Dermis microvascular lymphatic vessel endothelial cell (primary cell): ENCODE measurements at places on chromosomes 7 and 10.

- DNase-seq: no peak
These were observed 45.8 kb downstream of the USP54 start for GRCh38 chr10:73545357-73545756.

DNA sequence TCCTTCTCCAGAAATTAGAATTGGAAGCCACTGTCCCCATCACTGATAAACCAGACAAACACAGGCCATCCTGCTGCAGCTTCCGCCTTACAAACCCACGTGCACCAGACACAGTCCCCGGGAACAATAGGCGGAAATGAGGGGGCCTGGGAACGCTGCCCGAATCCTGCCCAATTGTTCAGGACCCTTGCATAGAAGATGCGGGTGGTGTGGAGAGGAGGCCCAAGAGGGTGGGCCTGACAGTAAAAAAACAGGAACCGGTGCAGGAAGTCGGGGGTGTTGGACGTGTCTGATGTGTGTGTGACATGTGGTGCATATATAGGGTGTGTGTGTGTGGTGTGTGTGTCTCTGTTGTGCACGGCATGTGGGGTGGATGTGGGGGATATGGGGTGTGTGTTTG, 26.5 kb upstream of the CHST15 start:
- DNase-seq: peak; percentile 99

- no peak for DNase-seq
These were observed 34.7 kb downstream of the GRIFIN start for GRCh38 chr7:2441430-2442058.

DNA sequence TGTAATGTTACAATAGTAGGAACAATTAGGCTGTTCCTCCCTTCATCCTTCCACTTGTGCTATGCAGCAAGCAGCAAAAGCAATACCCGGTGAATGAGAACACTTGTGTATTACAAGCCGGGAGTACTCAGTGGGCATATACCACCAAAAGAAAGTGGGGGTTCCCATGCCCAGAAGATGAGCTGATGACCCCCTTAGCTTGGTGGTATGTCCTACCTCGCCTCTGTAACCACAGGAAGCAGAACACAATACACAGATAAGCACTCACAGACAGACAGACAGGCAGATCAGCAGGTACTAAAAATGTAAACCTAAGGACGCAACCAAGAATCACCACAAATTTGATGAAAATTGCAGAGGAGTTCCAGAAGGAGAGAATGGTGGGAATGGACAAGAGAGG, 15.5 kb upstream of the KIF20B start:
- DNase-seq: no peak

DNA sequence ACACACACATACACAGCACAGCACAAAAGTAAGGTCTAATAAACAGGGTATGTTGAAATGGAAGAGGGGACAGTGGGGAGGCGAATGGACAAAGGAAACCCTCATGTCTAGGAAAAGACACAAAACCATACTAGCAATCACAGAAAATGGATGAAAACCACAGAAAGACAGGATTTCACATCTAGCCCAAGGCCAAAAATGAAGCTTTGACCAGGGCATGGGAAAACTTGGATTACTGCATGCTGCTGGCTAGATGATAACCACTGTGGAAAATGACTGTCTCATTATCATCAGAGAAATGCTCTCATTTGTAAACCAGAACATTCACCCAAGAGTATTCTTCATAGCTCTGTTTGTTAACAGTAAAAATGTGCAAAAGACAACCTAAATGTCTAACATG, 88.2 kb downstream of the SFMBT2 start:
- no peak for DNase-seq

GRCh38 chr7:155984609-155985405, 172.5 kb upstream of the SHH start:
- no peak for DNase-seq

DNA sequence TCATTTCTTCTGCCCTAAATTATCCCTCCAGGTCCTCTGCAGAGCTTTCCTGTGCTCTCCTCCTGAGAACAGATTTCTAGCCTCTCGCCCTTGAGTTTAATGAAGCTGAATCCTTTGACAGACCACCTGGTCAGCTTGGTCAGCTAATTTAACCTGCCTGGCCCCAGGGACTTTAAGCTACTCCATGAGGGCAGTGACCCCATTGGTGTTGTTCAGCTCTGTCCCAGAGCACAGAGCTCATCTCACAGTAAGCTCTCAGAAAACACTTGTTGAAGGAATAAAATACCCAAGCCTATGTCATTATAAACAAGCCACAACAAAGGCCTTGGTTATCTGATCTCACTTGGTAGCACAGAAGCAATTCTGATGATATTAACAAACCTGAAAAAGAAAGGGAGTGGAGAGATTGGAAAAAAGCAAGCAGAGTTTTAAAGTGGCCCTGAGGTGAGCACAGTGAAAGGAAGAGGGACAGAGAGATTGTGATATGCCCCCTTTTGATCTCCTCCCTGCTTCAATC, 24.4 kb downstream of the SLC26A4 start:
- no peak for DNase-seq

GRCh38 chr10:120684226-120684625, 166.9 kb upstream of the WDR11 start:
- no peak for DNase-seq

GRCh38 chr7:1368184-1368681, 91.0 kb downstream of the MICALL2 start:
- no peak for DNase-seq

DNA sequence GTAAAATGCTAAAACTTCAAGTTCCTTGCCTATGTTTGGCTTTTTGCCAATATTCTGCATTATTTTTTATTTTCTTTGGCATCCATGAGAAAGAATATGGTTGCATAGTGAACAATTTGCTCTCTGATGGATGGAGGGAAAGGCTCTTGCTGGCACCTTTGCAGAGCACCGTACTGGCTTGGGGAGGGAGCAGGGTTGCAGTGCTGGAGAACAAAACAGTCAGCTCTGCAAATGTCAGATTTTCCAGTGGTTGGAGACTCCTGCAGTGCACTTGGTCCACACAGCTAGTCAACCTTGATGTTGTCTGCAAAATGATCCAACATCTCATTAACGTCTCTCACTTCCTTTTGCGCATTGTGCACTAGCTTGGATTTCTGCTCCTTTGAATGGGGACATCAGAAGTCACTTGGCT, 100.8 kb downstream of the ANLN start:
- no peak for DNase-seq

DNA sequence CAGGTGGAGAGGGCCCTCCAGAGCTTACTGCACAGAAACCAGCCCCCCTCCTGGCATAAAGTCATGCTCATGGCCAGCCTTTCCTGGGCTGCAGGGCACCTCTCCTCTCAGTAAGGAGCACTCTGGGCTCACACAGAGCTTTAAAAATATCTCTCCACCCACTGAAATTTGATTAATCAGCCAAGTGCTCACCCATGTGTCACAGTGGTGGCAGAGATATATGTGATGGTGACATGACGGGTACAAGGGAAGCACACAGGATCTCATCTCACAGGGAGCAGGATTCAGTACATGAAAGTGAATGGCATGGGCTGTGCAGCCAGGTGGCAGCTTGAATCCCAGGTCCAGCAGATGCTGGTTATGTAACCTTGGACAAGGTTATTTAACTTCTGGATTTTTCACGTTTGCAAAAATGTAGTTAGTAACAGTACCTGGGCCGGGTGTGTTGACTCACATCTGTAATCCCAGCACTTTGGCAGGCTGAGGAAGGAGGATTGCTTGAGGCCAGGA, 144.8 kb downstream of the CALN1 start:
- DNase-seq: no peak

GRCh38 chr7:51072281-51072680, 244.3 kb downstream of the COBL start:
- no peak for DNase-seq

DNA sequence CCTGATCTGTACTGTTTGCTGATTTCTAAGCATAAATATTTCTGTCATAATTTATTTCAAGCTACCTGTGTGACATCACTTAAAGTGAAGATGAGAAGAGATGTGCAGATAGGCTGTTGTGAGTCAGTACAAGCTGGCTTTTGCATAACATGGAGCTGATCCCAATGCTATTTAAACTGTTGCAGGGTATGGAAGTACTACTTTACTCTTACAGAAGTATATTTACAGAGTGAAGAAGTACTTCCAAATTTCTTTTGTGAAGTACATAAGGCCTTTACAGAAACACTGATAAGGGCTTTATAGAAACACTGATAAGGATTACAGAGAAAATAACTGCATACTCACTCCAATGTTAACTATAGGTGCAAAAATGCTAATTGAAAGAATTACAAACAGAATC, 911.6 kb downstream of the LRMDA start:
- DNase-seq: no peak

GRCh38 chr7:91020636-91021385, 243.4 kb upstream of the FZD1 start:
- DNase-seq: no peak

DNA sequence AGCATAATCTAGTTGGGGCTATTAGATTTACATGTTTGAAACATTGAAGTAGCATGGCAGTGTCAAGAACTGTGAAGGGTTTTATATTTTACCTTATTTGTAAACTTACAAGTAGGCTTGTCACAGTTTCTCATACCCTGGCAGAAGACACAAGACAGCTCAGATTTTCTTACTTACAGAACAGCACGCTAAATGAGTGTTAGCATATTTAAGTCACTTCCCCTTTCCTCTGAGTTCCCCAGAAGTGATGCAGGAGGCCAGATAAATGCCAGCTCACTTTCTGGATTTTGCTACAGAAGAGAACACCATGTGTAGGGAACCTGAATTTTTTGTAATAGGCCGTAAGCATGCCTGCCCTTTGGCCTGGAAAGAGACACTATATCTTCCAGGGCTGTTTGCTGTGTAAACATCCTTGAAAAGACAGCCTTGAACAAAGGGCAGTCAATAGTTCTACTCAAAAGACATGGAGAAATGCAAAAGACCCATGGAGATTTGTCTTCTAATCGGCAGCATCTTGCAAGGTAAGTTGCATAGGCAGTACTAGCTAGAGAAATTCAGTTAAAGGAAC, 279.1 kb downstream of the PHF14 start:
- DNase-seq: no peak

GRCh38 chr7:116185956-116186355, 24.4 kb upstream of the TES start:
- DNase-seq: no peak

DNA sequence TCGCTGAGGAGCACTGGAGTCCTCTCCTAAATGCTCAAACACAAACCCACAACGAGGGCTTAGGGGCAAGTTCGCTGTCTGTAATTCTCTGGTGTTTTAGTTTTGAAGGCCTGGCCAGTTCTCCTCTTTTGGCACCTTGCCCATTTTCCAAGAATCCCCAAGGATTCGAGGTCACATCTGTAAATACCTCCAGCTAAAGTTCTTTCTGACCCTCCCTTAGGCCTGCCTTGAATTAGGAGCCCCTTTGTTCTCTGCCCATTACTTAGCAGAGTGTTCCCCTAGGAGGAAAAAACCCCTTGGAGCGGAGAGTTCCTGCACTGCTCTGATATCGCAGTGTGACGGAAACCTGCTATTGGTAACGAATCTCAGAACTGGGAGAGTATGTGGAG, 743 bp upstream of the PYROXD2 start:
- no peak for DNase-seq

DNA sequence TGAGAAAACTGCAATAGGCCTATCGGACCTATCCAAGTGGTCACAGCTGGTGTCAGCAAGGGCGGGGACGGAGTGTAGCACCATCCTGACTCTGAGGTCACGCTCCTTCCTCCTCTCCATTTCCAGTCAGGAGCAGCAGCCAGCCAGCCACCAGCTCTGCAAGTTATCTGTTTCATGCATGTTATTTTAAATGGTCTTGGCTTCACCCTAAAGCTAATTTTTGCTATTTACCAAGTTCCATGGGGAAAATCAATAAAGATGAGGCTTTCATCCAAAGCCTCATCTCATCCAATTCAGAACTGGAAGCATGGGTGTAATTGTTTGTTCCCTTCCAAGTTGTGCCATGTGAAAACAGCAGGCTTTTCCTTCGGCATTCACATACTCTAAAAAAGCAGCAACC, 49.3 kb downstream of the ICA1 start:
- no peak for DNase-seq

DNA sequence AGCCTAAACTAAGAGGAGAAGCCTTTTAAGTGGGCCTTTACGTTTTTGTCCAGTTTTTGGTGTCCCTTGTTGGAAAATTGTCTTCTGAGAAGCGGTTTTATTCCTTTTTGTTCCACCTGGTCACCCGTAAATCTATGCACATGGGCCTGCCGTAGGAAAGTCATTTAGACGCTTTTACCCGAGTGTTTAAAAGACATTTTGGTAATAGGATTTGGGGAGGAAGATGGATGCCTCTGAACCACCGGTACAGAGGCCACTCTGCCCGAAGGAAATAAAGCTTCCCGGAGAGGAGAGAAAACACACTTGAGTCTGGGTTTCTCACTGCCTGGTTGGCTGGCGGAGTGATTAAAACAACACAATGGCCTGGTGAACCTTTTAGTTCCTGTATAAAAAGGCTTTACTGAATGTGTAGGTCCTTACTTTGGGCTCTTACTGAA, 760 bp downstream of the THNSL1 start:
- peak; percentile 52 for DNase-seq
